ENCODE measurements at places on chromosomes 5 and 9. TPM values are rescaled to one million over a fixed set of nuclear protein-coding genes. Genes with fewer than 3 reads are reported as not detected.

GRCh38 chr5:39412721-39413394, 11.9 kb downstream of the DAB2 start:
- DNase-seq: no peak

DNA sequence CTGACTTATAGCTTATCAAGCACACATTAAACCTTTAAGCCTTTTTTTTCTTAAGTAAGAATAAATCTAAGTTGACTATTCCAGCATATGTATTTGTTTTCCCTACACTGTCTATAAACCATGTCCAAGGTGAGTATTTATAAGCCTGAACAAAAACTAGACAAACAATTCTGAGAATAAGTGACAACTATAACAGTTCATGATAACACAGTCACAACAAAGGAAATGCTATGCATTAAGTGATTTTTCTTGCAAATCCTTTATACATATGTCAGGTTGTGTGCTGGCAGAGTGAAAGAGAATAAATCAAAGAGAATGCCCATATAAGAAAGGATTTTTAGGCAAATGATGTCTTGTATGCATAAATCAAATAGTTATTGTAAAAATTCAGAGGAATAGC, 408.8 kb upstream of the KIF2A start:
- DNase-seq: no peak

DNA sequence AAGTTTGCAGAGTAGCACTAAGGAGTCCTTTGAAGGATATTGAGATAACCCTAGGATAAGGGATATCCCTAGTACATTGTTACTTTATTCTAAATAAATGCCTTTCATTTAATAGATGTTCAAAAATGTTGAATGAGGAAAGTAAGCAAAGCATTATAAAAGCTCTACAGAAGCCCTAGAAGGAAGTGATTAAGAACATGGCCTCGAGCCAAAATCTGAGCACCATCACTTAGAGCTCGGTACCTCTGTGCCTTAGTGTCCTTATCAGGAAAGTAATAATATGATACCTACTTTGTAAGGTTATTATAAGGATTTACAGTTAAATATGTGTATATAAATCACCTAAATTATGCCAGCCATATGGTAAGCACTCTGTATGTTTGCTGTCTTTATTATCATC, 242.6 kb downstream of the KIAA0825 start:
- no peak for DNase-seq

GRCh38 chr5:163244445-163244987, 192.9 kb upstream of the CCNG1 start:
- DNase-seq: no peak

- peak; percentile 37 for DNase-seq
Observed at GRCh38 chr9:38160613-38161215, 91.7 kb upstream of the SHB start.

- no peak for DNase-seq
Observed at GRCh38 chr5:1706428-1706827, 93.2 kb downstream of the MRPL36 start.

The TMEM174 gene
- not detected for total RNA-seq

Data from activated T-helper 2 cell treated with anti-CD3 and anti-CD28 coated beads, Interferon-gamma antibody, Interleukin-2, Interleukin-4, amounts not matched to agents 10 μg/mL and 5 μg/mL and 100 μg/mL, durations not matched to agents 14 hours and 24 hours and 36 hours (primary cell).